Cerebellar nuclear complex (tissue), 1 donor: ENCODE measurements at places on chromosomes 4 and X.

GRCh38 chr4:146453181-146453807 lies 68.4 kb downstream of the SLC10A7 start:
- no peak for DNase-seq

DNA sequence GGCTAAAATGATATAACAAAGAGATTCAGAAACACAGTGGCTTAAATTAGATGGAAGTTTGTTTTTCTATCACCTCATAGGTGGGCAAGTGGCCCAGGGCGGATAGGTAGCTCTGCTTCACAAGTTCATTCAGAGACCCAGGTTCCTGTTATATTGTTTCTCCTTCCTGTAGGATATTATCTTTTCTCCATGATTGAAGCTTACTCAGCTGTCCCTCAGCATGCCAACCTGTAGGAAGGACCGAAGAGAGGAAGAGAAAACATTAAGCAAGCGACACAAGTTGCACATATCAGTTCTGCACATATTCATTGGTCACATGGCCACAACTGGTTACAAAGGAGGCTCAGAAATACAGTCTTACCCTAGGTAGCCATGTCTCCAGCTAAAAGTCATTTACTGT lies 6.9 kb downstream of the KLHL5 start:
- no peak for DNase-seq

- DNase-seq: no peak
Measured at GRCh38 chr4:157072002-157072401, 3.9 kb upstream of the GLRB start.

- DNase-seq: no peak
Measured at GRCh38 chr4:117983541-117984365, 50.5 kb upstream of the NDST3 start.

DNA sequence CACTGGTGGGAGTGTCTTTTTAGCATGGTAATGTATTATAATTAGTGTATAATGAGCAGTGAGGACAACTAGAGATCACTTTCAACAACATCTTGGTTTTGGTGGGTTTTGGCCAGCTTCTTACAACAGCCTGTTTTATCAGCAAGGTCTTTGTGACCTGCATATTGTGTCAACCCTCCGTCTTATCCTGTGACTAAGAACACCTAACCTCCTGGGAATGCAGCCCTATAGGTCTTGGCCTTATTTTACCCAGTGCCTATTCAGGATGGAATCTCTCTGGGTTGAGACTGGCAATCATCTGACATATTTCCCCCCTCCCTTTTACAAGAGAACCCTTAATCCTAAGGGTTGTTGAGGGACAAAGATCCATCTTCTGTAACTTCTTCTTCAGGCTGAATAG lies 21.9 kb upstream of the ADH4 start:
- no peak for DNase-seq

DNA sequence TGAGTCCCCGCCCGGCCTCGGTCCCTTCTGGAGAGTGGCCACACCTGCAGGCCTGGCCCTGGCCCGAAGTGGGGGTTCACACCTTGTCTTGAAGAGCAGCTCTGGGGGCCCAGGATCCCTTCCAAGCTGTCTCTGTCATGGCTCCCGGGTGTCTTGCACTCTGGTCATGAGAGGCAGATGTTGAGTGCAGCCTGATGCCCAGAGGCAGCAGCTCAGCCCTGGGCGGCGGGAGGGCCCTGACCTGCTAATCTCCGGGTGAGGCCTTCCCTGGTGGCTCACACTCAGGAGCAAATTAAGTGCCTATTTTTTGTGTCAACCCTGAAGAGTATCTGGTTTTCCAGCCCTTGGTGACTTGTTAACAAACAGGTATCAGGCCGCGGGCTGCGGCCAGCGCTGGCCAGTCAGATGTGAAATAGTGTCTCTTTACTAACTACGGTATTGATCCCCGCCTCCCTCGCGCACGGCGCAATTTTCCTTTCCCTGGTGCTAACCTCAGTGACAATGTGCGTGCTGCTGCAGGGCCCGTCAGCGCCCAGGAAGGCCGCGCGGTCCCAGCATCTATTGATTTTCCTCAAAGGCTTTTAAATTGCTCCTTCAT lies 24.2 kb downstream of the NKX1-1 start:
- no peak for DNase-seq

DNA sequence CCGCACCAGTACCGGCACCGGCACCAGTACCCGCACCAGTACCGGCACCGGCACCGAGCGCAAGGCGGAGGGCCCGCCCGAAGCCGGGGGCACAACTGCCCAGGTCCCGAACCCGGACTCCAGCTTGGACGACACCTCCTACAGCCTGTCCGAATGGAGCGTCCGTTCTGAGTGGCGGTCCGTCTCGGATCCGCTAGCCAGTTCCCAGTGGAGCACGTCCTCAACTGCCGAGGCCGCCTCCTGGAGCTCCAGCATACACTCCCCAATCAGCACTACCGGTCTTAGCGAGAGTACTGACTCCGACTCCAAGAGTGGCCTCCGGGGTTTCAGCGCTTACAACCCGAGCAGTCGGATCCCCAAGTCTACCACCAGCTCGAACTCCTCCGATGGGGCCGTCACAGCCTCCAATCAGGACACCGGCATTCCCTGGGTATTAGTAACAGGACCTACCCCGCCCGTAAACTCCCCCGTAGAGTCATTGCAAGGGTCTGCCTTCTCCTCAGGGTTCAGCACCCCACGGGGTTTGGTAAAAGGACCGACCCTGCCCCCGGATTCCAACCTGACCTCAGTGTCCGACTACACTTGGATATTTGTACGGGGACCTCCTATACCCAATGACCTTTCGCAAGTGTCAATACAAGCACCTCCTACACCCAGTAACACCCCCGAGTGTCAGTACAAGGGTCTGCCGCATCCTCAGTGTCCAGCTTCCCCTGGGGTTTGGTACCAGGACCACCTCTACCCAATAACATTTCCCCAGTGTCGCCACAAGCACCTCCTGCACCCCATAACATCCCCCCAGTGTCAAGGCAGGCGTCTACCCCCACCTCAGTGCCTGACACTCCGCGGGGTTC lies 721 bp upstream of the MAOA start:
- no peak for DNase-seq

DNA sequence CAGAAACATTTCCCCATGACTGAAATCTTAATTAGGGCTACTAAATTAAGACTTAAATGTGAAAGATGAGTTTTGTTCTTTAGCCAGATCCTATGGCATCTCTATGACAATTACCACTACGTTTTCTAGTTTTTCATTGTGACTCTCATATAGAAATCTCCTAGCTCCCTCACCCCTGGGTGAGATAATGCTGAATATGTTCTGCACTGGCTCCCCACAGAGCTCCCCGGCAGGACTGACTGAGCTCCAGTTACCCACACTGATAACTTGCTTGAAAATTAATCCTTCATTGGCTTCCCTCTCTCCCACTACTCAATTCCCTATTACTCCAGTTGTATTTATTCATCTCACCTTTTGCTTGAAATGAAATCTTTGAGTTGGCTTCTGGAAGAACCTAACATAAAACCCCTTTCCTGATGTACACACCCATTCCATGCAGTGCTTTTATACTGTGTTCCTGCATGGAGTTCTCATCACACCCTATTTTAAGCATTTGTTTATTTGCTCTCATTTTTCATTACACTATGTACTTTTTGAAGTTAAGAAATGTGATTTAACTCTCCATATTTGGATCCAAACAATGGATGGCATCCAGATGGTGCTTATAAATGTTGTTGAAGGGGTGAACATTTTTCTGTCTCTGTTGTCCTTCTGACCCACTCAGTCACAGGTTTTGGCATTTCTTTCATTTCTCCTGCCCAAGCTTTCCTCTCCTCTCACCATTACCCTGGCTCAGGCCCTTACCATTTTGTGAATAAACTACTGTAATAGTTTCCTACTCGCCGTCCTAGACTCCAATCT lies 623.4 kb downstream of the SPRY1 start:
- DNase-seq: no peak

DNA sequence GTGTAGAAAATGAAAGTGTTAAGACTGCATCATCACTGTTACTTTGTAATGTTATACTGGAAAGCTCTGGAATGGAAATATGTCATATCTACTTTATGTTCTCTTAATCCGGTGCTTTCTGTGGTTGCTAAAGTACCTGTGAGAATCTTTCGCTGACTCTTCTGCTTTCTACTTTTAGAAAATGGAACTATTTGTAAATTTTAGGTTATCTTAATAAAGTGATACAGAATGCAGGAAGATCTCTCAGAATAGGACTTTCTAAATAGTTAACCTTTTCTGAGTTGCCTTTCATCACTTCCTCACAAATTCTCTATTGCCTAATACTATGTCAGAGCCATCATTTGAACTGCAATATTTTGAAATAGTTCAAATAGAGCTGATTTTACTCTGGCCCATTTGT lies 69.3 kb downstream of the BMP2K start:
- no peak for DNase-seq

DNA sequence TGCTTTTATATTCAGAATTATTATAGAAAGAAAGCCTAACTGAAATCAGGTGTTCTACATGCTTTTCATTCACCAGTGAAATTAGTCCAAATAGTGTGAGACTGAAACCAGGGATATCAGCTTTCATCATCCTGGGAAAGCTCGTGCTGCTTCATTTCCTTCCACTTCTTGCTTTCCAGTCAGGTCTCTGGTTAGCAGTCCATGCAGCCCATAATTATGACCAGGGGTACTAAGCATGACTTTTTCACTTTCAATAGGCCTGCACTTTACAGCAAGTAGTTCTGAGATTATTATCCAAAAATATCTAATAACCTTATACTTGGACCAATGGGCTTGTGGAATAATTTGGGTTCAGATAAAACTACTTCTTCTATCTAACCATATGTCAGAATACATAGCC lies 673.2 kb upstream of the MAGEB2 start:
- no peak for DNase-seq

GRCh38 chrX:132673331-132673730 lies 184.5 kb upstream of the MBNL3 start:
- DNase-seq: no peak

DNA sequence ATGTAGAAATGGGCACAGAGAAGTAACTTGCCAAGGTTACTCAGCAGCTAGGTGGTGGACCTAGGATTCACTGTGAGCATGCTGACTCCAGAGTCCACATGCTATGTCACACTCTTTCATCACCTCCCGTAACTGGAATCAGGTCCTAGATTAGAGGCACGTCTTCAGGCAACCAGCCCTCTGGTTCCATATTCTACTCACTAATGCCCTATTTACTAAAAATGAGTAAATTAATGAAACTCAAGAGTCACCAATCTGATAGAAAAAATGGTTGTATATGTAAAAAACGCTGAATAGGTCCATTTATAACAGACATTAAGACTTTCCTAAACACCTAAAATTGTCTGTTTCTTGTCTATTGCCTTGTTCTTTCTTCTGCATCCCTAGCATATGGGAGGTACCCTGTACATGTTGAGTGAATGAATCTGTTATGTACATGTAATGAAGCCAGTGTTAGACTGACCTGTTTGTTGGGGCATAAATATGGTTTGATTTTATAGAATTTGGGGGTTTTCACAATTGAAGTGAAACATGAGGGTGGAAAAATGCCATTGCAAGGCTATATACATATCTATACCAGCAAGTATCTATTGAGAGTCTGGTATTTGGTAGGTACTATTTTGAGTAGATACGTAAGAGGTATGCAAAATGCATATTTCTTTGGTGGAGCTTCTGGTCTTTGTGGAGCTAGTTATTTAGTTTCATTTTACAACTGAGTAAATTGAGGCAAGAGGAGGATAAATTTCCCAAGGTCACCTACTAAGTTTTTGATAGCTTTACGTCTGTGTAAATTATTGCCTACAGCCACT lies 7.5 kb upstream of the RUFY3 start:
- DNase-seq: no peak

DNA sequence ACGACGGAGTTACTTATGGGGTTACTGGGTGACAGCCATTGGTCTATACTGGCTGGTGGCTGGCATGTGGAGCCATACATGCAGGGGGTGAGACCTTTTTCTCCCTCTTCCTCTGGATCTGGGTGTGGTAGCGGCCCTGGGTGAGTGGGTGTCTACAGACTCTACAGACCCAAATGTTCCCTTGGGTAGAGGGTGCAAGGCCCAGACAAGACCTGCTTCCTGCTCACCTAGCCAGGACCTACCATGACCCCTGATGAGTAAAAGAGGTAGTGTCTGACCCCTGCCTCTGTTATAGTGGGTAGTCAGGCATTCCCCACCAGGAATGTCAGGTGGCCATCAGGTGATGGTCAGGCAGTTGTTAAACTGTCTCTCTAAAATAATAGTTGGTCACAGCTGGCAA lies 66.8 kb downstream of the SLC2A9 start:
- no peak for DNase-seq

DNA sequence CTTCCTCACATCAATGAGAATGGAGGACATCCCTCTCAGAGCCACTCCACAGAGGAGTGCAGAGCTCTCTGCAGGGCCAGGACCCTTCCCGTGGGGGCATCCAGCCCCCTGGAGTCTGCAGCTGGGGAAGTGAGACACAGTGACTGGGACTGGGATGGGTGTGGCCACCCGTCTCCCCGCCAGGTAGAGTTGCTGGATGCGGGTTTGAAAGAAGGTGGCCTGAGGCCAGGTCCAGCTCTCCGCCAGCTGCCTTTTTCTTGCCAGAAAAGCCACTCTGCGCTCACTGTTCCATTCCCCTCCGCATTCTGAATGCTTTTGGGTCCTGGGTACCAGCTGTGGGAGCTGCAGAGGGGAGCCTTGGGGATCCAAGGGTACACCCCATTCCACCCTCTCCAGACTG lies 82.6 kb downstream of the ABLIM2 start:
- DNase-seq: no peak

DNA sequence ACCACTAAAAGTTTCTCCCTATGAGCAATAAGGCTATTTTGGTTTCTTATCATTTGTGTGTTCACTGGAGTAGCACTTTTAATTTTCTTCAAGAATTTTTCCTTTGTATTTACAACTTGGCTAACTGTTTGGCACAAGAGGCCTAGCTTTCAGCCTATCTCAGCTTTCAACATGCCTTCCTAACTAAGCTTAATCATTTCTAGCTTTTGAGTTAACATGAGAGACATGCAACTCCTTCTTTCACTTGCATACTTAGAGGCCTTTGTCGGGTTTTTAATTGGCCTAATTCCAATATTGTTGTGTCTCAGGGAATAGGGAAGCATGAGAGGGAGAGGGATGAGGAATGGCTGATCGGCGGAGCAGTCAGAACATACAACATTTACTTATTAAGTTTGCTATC lies 349.8 kb downstream of the OPHN1 start:
- DNase-seq: no peak

GRCh38 chr4:89563431-89563830 lies 255.8 kb upstream of the GPRIN3 start:
- DNase-seq: no peak

DNA sequence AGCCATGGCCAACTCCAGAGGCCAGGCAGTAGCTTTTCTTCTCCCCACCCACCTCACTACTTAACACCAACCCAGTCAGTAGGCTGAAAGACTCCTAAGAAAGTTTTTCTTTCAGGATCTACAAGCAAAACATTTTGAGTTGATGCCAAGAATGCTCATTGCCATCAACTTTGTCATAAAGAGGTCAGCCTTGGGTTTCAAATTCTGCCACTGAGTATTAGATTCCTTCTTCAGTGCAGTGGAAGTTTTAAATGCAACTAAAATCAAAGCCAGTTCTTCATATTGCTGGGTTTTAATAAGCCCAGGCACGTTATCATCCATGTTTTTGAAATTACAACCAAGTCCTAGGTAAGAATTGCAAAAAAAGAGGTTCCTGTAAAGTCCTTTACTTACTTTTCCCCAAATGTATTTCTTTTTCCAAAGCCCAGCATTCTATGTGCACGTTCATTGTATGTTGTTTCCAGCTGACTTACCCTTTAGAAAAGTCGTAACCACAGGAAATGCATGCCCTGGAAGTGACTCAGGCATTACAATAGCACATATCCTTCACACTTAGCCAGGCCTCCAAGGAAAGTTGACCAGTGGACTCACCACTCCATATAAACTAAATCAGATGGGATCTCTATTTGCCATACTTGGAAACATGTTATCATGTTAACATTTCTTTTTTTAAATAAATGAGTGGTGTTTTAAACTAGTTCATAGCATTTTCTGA lies 229.9 kb downstream of the SOX3 start:
- DNase-seq: no peak
